Stimulated activated CD8-positive, alpha-beta memory T cell treated with anti-CD3 and anti-CD28 coated beads, Interleukin-12 subunit alpha, Interleukin-12 subunit beta, amount 100 ng/mL, for 4 hours (primary cell): ENCODE measurements at places on chromosomes 12 and 14.

GRCh38 chr12:63208956-63209355 lies 58.0 kb upstream of the AVPR1A start:
- no peak for DNase-seq

DNA sequence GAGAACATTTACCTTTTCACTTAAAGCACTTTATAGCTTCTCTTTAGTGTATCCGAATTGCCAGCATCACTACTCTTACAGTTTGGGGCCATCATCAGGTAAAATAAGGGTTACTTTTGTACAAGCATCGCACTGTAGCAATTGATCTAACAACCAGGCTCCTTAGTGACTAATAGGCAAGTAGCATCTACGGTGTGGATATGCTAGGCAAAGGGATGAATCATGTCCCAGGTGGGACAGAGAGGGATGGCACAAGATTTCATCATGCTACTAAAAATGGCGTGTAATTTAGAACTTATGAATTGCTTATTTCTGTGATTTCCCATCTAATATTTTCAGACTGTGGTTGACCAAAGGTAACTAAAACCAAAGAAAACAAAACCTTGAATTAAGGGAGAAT lies 582.3 kb downstream of the KCNH5 start:
- no peak for DNase-seq

GRCh38 chr14:103160321-103161053 lies 37.2 kb downstream of the TNFAIP2 start:
- no peak for DNase-seq

GRCh38 chr12:131242741-131243496 lies 289.2 kb downstream of the ADGRD1 start:
- no peak for DNase-seq

DNA sequence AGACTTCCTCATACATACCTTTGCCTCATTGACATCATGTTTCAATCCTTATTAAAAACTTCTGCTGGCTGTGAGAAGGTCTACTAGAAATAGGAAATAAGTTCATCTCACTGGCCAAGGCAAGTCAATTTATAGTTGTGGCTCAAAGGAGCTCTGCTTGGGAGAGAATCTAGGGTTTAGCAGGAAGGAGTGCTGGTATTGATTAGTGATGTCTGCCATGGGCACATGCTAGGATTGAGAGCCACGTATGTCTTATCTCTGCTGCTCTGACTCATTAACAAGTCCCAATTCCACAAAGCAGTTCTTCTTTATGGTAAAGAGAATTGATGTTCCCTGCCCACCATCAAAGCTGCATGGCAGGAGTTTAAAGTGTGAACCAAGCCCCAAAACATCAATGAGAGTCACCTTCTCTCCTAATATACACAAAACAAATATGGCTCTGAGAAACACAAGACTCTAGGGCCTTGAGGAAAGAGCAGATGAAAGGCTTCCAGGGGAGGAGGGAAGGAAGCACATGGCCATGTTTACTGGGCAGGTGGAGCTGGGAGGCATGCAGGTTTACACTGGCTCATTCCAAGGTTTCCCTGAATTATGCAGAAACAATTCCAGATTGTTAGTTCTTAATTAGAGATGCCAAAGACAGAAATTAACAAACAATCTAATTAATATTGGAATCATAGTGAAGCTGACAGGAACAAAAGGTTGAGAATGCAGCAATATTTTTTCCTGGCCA lies 931.9 kb upstream of the TMEM132C start:
- DNase-seq: no peak

- DNase-seq: no peak
Observed at GRCh38 chr12:47990351-47991105, 13.7 kb downstream of the COL2A1 start.
